ENCODE measurements at places on chromosomes 16 and 17.

DNA sequence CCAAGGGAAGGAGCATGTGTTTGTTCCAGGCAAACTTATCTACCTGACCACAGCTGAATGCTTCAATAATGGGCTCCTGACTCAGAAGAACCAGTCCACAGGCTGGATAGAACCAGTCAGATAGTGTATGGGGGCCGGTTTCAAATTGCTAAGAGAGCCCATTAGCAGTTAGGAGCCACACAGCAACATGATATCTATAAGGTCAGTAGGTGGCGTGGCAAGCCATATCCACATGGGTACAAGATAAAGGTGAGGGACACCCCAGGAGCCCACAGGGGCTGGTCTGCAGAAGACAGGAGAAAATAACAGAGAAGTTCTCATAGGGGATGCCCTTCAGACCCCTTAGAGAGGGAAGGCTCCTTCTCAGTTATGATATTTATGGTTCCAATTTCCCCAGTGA lies 31.6 kb upstream of the CDRT15 start:
- DNase-seq, result no peak

DNA sequence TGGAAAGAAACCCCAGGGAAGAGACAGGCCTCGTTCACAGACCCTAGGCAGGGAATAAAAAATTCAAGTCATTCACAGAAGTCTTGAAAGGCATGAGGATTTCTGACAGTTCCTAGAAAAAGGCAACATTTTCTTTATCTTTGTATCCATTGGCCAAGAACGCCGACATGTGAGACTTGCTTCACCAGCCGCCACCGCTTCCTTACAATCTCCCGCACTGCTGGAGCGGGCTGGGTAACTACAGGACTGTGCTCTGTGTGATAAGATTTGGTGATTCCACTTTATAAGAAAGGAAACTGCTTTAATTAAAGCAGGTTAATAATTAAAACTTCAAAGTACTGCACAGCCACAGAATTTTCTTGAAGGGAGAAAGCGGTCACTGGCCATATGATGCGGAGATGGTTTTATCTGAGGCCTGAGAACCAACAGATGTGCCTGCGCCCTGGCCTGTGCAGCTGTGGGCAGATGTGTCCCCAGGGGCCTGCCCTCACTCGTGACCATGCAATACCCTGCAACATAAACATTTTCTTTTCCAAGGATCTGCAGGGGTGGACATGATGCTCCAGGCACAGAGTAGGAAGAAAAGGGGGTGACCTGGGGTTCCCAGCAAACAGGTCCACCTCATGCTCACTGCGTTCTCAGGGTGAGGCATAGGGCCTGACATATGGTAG lies 13.0 kb upstream of the LGALS3BP start:
- DNase-seq, result no peak

- DNase-seq, result no peak
Measured at GRCh38 chr16:65445313-65446260, 323.7 kb upstream of the CDH11 start.

DNA sequence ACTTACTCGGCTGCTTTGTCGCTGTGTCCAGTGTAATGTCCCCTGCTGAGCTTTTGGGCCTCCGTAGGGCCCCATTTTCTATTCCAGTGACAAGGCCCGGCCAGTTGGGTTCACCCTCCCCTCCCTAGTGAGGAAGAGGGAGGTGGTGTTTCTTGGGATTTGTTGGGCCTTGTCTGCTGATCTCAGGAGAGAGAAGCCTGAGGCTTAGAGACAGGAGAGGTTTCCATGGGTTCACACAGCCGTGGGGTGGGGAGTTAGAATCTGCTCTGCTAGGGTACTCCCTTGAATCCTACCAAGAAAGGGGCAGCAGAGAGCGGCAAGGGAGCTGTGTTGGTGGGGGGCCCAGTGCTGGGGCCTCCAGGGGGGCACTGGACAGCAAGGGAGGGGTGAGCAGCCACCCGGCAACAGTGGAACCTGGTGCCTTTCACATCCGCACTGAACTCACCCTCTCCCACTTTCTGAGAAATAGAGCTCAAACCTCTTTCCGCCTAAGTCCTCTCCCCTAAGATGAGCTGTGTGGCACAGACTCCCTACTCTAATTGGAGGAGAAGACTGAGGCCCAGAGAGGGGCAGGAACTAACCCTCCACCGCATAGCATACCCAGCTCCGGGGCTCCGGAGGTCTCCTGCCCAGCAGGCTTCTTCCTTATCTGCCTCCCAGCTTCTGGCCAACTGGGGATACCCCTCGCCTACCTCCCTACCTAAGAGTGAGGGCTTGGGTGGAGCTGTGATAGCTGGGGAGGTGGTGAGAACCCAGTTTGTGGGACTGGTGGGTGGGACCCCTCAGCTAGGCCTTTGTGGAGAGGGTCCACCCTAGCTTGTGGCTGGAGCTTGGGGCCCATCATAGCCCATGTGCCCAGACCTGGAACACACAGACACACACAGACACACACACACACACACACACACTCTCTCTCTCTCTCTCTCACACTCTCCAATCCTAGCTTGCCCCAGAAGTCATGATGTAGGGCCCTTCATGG lies 6.8 kb downstream of the TBKBP1 start:
- DNase-seq, result no peak

GRCh38 chr17:50210240-50211225 lies 9.1 kb upstream of the COL1A1 start:
- DNase-seq, result no peak

DNA sequence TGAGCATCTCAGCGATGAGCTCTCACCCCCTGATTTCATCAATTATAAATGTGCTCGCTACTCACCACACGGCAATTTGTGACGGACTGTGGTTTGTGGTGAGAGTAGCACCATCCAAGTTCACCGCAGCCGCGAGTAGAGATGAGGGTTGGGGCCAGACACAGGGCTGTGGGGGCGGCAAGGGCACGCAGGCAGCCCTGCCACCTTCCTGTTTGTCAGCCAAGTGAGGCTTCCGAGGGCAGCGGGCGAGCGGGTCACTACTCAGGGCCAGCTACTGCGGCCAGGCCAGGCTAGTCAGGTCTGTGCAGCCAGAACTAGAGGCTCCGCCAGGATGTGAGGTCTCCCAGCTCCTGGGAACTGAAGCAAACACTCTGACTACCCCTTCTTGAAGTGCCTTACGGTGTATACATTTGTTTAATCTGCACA lies 39.6 kb upstream of the MEOX1 start:
- DNase-seq, result no peak

DNA sequence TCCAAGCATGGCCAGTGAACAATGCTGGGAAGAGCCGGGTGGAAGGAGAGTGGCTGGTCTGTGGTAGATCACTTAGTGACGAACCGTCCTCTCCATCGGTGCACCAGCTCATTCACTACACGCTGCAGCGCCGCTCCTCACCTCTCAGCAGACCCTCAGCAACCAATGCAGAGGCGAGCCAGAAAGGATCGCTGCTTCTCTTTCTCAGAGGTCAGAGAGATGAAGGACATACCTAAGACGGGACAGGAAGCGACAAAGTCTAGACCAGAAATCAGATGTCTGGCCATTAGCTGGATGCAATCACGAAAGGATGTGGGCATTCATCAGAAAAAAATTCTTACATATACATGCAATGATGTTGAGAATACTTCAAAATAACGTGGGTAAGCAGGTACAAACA lies 26.9 kb downstream of the NSMCE1 start:
- no peak for DNase-seq

- no peak for DNase-seq
Measured at GRCh38 chr16:70740914-70741782, 55.3 kb upstream of the MTSS2 start.

GRCh38 chr17:68853036-68853435 lies 102.2 kb downstream of the ABCA8 start:
- no peak for DNase-seq

GRCh38 chr17:49717371-49717861 lies 9.7 kb upstream of the SLC35B1 start:
- DNase-seq, result no peak

DNA sequence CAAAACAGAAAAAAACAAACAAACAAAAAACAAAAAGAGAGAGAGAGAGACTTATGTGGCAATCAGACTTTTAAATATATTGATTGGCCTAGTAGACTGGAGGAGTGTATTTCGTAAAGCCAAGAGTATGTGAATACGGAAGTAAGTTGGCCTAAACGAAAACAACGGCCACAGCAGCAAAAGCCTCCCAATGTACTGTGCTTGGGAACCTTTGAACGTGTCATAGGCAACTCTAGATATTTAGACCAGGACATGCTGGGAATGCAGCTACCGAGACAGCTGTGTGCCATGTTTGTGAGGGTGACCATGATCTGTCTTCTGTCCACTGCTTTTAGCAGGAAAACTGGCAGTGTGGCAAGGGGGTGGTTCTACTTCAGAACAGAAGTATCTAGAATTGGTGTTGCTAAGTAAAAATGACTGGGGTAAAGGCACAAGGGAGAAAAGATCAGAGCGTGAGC lies 7.4 kb downstream of the MAF start:
- no peak for DNase-seq

GRCh38 chr17:17363638-17364337 lies 60.6 kb downstream of the NT5M start:
- no peak for DNase-seq

GRCh38 chr16:15642557-15643047 lies 352 bp downstream of the MARF1 start:
- peak; percentile 75 for DNase-seq

GRCh38 chr16:82094942-82095540 lies 60.0 kb downstream of the HSD17B2 start:
- DNase-seq, result no peak

- no peak for DNase-seq
Measured at GRCh38 chr16:57725554-57725953, 10.0 kb upstream of the KATNB1 start.

- no peak for DNase-seq
Measured at GRCh38 chr16:17724242-17724898, 253.6 kb upstream of the XYLT1 start.

DNA sequence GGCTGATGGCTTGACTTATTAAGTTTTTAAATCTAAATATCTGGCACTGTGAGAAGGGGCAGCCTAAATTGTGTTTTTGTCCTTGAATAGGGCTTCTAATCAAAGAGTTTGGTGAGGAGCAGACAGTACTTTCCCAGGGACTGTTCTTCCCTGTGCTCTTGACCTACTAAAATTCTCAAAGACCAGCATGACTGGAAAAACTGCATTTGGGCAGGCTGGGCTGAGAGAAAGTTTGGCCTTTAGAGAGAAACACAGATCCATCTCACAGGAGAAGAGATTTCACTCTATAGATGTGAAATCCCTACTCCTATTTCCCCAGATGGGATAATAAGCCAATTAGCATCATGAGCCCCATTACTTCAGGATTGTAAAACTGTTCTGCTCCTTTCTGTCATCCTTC lies 7.3 kb downstream of the PCTP start:
- DNase-seq, result no peak

GRCh38 chr16:81519301-81520150 lies 74.9 kb downstream of the CMIP start:
- DNase-seq, result no peak

GRCh38 chr17:47164263-47164662 lies 24.8 kb downstream of the CDC27 start:
- no peak for DNase-seq

DNA sequence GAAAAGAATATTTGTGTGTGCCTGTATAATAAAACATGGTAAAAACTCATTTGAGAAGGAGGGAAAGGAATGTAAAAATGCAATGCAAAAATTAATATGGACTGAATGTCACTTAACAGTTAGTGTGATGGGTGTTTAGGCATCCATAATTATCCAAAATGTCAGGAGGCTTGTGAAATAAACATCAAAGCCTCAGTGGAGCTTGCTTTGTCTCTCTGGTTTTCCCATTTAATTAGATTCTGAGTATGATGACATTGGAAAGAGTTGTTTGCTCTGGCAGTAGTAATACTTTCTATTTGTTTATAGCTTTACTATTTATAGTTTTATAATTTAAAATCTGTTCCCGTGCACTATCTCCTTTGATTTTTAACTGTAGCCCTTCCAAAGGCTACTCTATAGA lies 51.9 kb downstream of the CNTNAP4 start:
- no peak for DNase-seq

- DNase-seq, result no peak
Measured at GRCh38 chr16:19001788-19002187, 18.1 kb downstream of the TMC7 start.

DNA sequence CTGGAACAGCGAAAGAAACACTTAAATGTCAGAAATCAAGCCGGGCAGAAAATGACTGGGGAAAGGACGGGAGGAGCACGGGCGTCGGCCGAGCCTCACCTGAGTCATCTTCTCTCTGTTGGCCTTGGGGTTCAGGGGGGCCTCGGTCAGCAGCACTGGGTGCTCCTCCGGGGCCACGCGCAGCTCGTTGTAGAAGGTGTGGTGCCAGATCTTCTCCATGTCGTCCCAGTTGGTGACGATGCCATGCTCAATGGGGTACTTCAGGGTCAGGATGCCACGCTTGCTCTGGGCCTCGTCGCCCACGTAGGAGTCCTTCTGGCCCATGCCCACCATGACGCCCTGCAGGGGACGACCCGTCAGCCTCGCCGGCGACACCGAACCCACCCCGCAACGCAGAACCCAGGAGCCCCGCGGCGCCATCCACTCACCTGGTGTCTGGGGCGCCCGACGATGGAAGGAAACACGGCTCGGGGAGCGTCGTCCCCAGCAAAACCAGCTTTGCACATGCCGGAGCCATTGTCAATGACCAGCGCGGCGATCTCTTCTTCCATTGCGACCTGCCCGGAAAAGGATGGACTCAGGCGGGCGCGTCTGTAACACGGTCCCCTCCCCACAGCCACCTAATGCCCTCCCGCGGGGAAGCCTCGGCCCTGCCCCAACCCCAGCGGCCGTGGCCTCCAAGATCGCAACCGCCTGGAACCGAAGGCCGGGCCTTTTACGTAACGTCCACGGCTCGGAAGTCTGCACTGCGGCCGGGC lies 616 bp downstream of the ACTG1 start:
- peak; percentile 41 for DNase-seq

- DNase-seq, result no peak
Measured at GRCh38 chr16:84212631-84213030, 21.7 kb downstream of the ADAD2 start.

- DNase-seq, result no peak
Measured at GRCh38 chr16:57125376-57125775, 33.0 kb downstream of the CPNE2 start.

DNA sequence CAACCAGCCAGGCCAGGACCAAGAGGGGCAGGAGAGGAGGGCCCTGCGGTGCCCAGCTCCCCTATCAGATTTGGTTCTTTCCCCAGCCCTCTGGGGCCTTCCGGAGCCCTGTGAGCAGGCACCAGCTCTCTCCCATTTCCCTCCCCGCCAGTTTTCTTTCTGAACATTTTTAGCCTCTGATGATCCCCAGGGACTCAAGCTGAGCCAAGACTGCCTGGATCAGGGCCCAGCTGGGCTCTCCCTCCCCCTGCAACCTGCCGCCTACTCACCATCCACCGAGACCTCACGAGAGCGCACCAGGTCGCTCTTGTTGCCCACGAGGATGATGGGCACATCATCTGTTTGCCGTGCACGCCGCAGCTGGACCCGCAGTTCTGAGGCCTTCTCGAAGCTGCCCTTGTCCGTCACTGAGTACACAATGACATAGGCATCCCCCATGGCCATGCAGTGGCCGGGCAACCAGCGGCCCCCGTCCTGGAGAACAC lies 2.0 kb downstream of the RRAD start:
- DNase-seq, result no peak

Measured in activated naive CD4-positive, alpha-beta T cell treated with anti-CD3 and anti-CD28 coated beads, Interleukin-2, amount 50 U/mL, for 16 hours (primary cell).